ENCODE measurements at places on chromosomes 3 and 15.

GRCh38 chr15:63999177-63999576 is 47.1 kb downstream of the DAPK2 start:
- DNase-seq = no peak

DNA sequence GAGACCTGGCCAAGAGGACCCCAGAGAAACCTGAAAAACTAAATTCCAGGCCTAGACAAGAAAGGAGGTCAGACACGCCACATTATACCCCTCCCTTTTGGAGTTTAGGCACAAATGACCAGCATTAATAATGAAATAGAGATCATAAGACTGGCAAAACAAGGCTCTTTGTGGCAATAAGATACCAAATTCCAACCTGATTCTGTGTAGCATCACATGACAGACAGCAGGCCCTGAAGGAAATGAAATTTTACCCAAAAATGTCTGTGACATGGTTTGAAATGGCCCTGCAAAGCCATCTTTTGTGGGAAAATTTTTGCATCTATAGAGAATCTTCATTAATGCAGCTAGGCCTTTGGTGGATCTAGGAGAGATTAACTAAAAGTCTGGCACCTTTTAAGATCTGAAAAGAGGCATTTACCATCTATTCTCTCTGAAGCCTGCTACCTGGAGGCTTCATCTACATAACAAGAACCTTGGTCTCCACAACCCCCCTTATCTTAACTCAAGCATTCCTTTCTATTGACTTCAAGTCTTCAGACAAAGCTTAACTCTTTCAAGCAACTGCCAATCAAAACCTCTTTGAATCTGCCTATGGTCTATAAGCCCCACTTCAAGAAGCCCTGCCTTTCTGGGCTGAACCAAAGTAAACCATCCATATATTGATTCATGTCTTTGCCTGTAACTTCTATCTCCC is 8.0 kb downstream of the FAM174B start:
- DNase-seq = no peak

GRCh38 chr3:17336291-17336690 is 406.1 kb downstream of the TBC1D5 start:
- no peak for DNase-seq

DNA sequence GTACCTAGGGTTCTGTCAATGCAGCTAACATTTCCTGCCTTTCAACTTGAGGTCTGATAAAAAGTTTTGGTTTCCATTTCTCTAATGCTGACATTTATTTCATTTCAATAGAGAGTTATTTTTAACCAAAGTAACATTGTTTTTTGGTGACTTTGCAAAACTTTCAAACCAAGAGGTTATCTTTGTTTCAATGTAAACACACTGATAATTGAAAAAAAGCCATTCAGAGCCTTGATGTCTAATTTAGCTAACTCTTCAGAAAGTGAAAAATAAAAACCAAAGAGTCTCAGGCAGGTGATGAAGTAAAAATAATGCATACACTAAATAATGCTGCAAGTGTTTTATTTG is 9.6 kb upstream of the TIPARP start:
- no peak for DNase-seq

- no peak for DNase-seq
These were observed 19.3 kb downstream of the CACNA1D start for GRCh38 chr3:53513556-53514190.

DNA sequence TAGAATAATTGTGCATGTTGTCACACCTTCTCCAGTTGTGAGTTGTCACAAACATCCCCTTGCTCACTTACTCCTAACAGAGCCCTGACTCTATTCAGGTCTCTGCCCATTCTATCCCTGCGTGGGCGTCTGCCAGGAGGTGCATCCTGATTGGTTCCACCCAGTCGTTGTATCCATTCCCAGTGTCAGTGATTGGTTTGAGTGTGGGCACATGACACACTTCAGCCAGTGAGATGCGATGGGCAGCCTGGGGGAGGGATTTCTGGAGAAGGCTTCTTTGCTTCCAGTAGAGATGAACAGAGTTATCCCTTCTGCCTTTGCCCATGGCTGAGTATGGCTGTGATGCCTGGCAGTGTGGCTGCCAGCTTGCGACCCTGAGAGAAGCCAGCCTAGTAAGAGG is 18.7 kb downstream of the PXYLP1 start:
- DNase-seq = no peak

GRCh38 chr3:81500039-81500438 is 261.4 kb downstream of the GBE1 start:
- DNase-seq = no peak

GRCh38 chr3:191982481-191982880 is 521.5 kb downstream of the PYDC2 start:
- no peak for DNase-seq

- no peak for DNase-seq
These were observed 803.7 kb downstream of the MCTP2 start for GRCh38 chr15:95035106-95035505.

All from GM12891 (cell line).